Anterior cingulate cortex (tissue), 58 donors: ENCODE measurements at places on chromosomes 13 and 19.

DNA sequence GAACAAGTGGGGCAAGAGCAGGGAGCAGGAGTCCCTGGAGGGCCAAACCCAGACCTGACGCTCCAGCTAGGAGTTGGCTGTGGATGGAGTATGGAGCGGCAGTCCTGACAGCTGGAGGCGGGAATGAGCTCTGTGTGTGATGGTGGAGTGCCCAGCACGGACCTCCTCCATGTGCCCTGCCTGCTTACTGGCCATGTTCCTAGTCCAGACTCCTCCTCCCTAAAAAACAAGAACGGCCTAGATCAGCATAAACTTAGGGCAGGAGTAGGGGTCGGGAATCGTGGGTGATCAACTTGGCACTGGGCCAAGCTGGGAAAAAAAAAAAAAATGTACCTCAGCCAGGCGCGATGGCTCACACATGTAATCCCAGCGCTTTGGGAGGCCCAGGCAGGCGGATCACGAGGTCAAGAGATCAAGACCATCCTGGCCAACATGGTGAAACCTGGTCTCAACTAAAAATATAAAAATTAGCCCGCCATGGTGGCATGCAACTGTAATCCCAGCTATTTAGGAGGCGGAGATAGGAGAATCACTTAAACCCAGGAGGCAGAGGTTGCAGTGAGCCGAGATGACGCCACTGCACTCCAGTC is 29.5 kb downstream of the LTBP4 start:
- no peak for DNase-seq

DNA sequence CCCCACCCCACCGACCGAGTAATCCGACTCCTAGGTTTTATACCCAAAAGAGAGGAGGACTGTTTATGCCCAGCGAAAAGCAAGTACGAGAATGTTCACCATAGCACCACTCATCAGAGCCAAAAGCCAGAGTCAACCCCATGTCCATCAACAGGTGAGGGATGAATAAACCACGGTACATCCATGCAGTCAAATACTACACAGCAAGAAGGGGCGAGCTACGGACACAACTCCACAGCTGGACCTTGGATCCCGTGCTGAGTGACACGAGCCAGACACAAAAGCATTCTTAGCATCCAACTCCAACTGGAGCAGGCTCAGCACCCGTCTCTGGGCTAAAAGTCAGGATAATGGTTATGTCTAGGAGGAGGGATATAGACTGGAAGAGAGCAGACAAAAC is 12.2 kb upstream of the RABAC1 start:
- no peak for DNase-seq

GRCh38 chr13:91146601-91147000 is 200.9 kb upstream of the MIR17HG start:
- DNase-seq, result no peak

GRCh38 chr13:76383676-76384461 is 502.3 kb downstream of the KCTD12 start:
- DNase-seq, result no peak

GRCh38 chr19:51361239-51361638 is 4.9 kb downstream of the ETFB start:
- DNase-seq, result no peak

GRCh38 chr19:58519087-58519354 is 589 bp downstream of the ZBTB45 start:
- DNase-seq, result no peak

GRCh38 chr19:12156223-12157058 is at the start of gene ZNF625:
Gene ZNF625, minus strand, starts transcription at chr19:12156734. Its CDS starts 176 bp downstream, at chr19:12156558.
- DNase-seq, result peak; percentile 91

DNA sequence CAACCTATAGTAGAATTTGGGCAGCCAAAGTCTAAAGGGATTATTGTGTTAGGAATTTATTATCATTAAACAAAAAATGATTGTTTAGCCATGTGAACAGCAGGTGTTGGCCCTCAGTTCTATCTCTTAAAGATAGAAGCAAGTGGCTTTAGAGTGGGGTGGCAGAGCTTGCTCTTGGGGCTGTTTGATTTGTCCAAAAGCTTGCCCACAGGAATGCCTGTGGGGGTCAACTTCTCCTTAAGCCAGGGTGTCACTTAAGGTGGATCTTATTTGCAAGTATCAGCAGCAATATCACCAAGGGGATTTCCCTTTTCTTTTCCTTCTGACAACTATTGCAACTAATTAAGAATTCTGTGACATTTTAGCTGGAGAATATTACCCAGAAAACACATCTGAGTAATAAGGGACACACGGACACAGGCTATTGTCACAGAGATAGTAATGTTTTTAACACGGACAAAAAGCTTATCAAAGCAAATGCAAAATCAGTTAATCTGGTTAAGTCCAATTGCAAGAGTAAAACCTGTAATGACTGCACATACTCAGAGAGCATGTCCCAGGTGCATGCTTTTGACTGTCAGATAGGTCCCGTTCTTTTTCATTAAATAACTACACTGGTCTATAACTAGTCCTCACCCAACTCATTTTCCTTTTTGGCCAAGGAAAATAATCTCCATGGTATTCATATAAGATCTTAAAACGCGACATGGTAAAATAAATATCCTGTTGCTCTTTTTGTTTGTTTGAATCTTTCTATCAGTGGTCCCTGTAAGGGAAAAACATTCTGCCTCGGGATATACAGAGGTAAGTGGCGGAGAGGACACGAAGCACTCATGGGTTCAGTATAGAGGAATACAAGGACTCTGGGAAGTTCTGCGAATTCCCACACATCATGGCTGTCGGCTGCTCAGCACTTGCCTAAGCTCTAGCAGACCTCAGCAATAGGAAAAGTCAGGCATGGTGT is 172.1 kb upstream of the RFC3 start:
- no peak for DNase-seq

DNA sequence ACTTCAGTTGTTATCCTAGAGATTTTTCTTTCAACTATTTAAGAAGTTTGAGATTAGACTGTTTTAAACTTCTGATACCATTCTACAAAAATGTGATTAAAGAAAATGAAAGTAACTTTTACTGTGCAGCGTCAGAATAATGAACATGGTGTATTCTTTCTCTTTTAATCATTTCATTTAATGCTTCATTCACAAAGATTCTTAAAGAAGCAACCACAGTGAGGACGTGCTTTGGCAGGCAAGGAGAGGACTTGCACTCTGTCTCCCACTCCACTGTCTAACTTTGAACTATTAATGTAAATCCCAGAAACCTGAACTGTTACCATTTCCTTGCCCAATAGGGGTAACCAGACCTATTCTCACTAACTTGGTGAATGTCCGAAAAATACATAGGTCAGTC is 137.0 kb downstream of the KCNRG start:
- DNase-seq, result no peak

DNA sequence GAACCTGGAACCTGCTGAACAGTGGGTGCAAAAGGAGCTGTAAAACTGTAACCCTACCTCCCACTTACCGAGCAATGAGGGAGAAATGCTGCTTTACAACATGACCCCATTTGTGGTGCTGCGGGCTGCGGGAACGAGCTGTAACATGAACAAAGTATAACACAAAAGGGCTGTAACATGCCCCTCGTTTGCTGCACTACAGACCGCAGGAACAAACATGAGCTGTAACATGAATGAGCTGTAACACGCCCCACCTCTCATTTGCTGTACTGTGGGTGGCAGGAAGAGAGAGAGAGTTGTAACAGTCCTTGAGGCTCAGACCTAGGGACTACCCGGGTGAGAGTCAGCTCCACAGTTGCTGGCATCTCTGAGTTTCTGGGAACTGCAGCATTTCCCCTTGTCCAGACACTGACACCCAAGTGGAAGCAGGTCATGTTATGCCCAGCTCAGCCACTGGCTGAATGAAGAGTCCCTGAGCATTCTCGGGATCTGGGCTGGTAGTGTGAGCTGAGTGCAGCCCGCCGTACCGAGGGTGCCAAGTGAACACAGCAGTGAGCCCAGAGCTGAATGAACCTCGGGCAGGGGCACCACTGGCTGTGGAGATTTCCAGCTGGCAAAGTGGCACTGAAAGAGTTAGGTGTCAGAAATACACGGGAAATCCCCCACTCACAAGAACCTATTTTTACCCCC is 1385.3 kb upstream of the SPRY2 start:
- no peak for DNase-seq

DNA sequence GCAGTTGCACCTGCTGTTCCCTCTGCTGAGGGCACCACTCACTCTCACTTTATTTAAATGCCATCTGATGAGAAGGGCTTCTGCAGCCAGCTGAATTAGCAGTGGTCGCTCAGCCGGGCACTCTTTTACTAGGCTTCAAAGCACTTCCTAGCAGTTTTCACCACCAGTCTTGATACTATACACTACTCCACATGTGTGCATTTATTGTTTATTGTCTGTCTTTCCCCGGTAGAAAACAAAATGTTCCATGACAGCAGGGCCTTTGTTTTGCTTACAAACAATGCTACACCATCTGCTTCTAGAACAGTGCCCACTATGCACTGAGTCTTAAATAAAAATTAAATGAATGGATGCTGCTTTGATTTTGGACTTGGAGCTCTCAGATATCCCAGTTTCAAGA is 404.9 kb downstream of the FGF14 start:
- no peak for DNase-seq

GRCh38 chr19:10344780-10345179 is 5.4 kb upstream of the ICAM3 start:
- DNase-seq, result peak; percentile 8

DNA sequence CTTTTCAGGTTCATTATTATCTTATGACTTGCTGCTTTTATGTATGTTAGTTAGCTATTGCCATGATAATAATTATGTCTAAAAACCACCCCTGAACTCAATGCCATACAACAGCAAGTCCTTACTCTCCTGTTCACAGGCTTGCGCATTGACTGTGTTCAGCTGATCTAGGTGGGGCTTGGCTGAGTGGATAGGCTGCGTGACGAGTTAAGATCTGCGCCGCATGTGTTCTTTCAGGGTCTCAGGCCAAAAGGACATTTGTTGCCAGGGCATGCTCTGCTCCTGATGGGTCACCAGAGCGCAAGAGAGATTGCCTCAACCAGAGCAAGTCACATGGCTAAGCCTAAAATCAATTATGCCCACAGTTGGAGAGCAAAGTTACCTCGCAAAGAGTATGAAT is 859 bp downstream of the ZNF568 start:
- no peak for DNase-seq

DNA sequence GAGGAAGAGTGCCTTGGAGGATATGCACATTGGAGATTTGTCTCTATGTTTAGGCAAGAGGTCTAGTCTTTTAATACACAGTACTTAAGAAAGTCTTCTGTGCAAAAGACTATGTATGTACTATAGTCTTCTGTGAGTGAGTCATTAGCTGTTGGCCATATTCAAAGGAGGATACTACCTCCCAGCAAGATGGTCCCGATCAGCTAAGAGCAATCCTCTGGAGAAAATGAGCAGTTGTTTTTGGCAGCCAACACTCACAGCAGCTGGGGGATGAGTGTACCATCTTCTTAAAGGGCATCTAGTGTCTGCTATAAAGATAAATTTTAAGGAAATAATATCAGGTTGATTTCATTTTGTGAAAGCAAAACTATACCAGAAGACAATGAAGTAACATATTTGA is 487.8 kb downstream of the KCTD12 start:
- DNase-seq, result no peak

- DNase-seq, result peak; percentile 10
These were observed 254.2 kb downstream of the ITGBL1 start for GRCh38 chr13:101706651-101707050.

- no peak for DNase-seq
These were observed 1.4 kb upstream of the SLC7A9 start for GRCh38 chr19:32870981-32871451.

DNA sequence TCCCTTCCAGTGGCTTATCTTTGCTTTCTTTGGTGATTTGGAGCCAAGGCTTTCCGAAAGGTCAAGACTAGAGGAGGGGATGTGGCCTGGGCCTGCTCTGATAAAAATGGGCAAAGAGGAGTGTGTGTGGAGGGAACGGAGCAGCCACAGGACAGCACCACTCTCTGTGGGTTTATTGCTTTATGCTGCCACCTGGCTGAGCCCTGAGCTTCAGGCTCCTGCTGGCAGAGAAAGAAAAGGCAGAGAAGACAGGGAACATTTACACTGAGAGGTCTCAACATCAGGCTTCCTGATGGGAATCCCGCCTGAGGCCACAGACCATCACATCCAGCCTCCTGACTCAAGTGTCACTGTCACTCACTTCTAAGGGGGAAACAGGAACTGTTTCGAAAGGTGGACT is 9.2 kb upstream of the GSX1 start:
- no peak for DNase-seq

- DNase-seq, result no peak
These were observed 77.9 kb downstream of the SPACA7 start for GRCh38 chr13:112453874-112454647.

DNA sequence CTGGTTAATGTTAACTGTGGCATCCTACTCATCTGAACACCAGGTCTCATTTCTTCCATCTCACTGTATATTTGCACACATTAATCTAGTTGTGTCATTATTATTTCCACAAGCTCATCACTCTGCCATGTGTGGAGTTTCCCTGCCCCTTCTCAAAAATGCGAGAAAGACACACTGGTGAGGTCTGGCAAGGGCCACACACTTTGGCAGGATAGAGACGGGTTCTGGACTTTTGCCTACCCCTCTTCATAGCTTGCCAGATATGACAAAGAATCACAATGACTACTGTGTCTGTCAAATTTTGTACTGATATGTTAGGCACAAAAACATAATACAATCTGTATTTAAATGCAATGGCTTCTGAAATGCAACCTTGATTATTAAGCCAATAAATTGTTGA is 12.9 kb downstream of the GPR12 start:
- DNase-seq, result no peak

DNA sequence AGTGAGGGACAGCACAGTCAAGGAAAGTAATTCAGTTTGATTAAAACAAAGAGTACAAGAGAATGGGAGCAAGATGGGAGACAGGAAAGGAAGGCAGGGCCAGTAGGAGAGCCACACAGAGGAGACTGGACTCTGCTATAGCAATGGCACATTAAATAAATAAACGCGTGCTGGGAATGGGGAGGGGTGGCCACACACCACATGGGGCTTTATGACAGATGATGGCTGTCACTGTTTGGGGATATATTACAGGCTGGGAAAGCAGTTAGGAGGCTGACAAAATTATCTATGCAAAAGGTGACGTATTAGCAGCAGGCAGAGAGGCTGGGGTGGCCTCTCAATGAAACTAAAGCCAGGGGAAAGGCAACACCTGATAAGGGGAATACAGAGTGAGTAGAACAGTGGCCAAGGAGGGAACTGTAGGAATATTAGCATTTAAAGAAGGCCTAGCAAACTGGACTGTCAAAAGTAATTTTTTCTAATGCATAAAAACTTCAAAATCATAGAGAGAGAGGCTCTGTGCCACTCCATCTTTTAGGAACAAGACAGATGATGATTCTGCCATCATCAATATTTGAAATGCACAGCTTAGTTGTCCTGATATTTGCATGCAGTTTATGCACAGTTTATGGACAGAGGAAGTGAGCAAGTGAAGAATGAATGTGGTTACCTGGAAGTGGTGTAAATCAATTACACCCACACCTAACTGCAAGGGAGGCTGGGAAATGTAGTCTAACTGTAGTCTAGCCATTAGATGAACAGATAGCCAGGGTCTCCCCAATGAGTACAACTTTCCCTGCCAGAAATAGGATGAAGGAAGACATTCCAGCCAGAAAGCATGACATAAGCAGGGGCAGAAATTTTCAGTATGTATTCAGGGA is 346.5 kb downstream of the FOXO1 start:
- no peak for DNase-seq

- no peak for DNase-seq
These were observed 136.4 kb downstream of the STOML3 start for GRCh38 chr13:38854226-38854625.
